ENCODE measurements at places on chromosomes 13 and 19.
A peak's percentile ranks its signal among the peaks of the same experiment; 100 is the strongest.

DNA sequence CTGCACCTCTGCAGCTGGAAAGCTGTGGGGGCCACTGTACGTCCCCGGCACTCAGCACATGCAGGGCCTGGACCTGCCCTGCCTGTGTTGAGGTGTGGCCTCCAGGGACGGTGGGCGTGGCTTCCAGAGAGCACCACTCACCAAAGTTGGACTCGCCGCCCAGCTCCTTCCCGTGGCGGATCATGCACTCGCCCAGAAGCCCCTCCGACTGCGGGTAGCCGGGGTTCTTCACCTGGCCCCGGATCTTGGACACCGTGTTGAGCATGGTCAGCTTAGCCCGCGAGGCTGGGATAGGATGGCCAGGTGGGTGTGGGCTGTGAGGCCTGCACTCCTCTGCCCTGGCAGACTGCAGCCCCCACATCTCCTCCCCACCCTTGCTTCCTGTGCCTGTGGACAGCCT, 22.0 kb downstream of the MPND start:
- no peak for DNase-seq

DNA sequence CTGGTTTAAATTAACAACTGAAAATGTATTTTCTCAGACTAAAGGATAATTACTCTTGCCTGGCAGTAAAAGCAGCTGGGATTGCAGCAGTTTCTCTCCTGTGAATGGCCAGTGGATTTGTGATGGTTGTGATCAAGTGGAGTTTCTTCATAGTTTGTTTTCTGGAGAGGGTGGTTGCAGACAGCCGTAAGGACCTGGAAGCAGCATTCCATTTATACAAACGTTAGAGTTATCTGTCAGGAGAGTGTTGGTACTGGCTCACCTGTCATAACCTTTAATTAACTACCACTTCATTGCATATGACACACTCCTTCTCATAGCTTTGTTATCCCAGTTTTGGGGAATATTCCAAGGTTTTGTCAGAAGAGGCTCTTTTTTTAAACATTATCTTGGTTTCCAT, 258.4 kb upstream of the SLC10A2 start:
- no peak for DNase-seq

- no peak for DNase-seq
These were observed 208.8 kb downstream of the SLITRK6 start for GRCh38 chr13:85590231-85590931.

- no peak for DNase-seq
These were observed 38.9 kb downstream of the ATP12A start for GRCh38 chr13:24719139-24719538.

DNA sequence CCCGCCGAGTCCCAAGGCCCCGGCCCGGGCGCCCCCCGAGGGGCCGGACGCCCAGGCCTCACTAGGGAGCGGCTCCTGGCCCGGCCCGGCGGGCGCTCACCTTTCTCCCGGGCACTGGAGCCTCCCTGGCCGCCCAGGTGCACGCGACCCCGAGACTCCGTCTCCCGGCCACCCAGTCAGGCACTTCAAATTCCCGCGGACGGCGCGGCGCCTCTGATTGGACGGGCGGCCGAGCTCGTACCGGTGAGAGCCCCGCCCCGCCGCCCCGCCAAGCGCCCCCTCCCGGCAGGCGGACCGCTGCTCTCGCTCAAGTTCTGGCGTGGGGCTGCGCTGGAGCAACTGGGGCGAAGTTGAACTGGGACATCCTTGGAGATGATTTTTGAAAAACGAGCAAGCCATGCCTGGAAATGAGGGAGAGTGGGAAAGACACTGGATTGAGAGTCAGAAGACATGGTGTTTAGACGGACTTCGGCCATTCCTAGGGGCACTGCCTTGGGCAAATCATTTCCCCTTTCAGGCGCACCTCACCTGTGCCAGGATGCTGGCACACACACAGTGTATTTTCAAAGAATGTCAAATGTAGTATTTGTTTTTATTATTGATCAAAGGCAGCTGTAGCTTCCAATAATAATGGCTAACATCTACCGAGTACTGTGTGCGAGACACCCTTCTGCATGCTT, 485.3 kb downstream of the UQCRFS1 start:
- DNase-seq: peak; percentile 21

- no peak for DNase-seq
These were observed 5.2 kb upstream of the LMNB2 start for GRCh38 chr19:2461751-2462634.

DNA sequence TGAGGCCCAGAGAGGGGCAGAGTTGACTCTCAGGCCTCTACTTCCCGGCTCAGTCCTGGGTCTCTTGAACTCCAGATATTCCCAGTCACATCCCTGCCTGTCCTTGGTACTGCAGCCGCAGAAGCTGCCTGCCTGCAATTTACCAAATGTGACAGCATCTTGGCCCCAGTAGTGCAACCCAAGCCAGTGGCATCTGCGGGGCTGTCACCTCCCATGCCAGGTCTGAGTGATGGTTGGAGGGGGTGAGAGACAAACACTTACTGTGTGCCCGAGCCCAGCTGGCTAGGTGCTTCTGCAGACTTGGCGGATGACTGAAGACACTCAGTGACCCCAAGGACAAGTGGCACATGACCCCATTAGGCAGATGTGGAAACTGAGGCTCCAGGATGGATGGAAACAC, 18.4 kb downstream of the ZNRF4 start:
- DNase-seq: no peak

- DNase-seq: no peak
These were observed 19.6 kb downstream of the SUPT20H start for GRCh38 chr13:37039896-37040295.

- DNase-seq: no peak
These were observed 463.8 kb downstream of the ITGBL1 start for GRCh38 chr13:101916108-101916774.

DNA sequence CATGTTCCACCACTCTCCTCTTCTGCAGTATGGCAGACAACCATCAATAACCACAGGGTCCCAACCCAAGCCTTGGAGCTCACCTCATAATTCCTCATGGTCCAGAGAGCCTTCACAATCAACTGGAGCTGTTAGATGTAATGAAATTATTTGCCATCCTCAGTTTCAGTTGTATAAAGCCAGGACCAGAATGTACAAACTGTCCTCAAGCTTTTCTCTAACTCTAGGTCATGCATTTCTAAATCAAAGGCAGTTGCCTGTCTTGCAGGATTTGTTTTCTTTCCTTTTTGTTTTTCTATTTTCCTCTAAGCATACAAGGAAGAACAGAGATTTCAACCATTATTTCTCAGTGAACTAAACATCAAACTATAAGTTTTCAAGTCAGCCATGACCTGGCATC, 182.5 kb upstream of the SERP2 start:
- DNase-seq: no peak

DNA sequence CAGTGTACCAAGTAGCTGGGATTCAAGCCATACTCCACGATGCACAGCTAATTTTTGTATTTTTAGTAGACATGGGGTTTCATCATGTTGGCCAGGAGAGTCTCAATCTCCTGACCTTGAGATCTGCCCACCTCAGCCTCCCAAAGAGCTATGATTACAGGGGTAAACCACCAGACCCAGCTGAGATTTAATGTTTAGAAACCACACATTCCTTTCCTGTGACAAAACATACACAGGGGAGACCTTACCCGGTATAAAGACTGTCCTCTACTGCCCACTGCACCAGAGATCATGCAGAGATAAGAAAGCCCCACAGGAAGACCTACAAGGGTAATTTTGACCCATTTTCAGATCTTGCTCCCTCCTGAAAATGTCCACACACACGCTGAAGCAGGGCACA, 22.8 kb upstream of the ZNF83 start:
- DNase-seq: no peak

GRCh38 chr13:65188721-65189120, 2041.4 kb downstream of the PCDH9 start:
- no peak for DNase-seq

DNA sequence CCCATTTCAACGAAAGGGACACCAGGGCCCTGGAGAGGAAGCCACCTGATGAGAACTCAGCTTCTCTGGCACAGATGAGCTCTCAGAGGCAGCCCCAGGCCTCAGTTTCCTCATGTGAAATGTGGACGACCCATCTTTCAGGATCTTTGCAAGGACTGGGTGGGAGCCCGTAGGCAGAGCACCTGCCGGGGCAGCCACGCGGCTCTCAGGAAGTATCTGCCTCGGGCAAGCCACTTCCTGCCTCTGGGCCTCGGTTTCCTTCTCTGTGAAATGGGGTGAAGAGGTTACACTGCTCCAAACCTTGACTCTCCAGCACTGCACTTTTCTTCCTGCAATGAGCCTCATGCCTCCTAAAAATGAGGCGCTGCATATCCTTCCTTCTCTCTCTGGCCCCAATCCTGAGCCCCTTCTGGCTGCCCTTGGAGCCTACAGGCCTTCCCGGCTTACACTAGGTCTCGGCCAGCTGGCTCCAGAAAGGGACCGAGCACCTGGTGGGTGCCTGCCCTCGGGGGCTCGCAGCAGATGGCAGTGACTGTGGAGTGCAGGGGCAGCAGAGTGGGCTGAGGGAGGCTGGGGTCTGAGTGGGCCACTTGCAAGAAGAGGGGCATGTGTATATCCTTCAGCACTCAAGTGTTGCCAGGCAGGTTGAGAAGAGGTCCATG, 3.5 kb downstream of the SSBP4 start:
- DNase-seq: no peak

DNA sequence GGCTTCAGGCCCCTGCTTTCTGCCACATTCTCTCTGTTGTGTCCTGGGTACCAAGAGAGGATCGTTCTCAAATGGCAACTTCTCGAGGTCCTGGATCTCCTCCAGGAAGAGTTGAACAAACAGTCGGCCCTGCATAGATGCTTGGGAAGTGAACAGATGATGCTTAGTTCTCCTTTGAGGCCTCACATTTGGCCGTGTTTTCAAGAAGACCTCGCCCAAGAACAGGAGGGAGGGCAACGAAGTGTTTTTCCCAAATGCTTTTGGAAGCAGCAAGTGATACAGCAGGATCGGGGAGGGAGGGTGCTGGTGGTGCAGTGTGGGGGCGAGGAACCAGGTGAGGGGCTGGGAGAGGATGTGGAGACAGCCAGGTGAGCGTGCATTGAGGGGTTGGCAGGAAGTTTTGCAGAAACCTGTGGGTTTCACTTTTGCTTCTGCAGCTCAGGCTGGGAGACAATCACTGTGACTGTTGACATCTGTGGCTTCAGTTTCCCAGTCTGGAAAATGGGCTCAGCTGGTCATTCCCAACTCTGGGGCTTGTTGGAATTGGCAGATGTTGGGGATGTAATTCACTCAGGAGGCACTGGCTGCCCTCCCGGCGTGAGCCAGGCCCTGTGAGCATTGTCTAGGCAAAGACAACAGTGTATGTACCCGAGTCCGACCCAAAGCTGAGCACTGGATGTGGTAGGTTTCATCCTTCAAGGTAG, 21.6 kb downstream of the MAST3 start:
- DNase-seq: no peak

DNA sequence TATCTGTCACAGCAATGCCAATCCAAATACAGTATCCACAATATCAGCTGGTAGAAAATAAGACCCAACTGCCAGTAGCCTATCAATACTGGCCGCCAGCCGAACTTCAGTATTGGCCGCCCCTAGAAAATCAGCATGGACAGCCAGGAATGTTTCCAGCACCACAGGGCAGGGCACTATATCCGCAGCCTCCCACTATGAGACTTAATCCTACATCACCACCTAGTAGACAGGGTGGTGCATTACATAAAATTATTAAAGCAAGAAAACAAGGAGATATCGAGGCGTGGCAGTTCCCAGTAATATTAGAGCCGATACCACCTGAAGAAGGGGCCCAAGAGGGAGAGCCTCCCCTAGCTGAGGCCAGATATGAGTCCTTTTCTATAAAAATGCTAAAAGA, 111.3 kb downstream of the ZNF486 start:
- DNase-seq: no peak

DNA sequence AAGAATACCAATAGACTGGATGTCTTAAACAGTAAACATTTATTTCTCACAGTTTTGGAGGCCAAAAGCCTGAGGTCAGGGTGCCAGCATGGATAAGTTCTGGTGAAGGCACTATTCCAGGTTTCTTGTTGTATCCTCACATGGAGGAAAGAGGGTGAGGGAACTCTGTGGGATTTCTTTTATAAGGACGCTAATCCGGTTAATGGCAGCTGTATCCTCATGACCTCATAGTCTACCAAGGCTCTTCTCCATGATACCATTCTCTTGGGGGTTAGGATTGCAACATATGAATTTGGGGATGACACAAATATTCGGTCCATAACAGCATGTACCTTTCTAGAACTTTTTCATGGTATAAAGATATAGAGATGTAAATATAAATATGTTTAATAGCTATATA, 412.0 kb downstream of the LMO7 start:
- no peak for DNase-seq

DNA sequence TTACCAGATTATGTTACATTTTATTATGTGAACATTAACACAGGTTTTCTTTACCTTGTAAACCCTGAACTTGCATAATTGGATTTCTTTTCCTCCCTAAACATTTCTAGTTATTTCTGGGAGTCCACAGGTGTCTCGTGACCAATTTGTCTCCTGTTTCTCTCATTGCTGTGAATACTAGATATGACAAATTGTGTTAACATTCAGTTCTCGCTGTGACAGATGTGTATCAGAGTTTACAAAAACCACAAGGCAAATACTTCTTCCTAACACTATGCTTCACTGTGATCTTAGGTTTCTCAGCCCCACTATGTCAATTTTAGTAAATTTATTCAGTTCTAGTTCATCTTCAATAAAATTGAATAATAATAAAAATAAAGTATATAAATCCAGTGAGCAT, 1554.9 kb downstream of the EFNB2 start:
- no peak for DNase-seq

GRCh38 chr13:100129605-100130004, 40.7 kb downstream of the PCCA start:
- no peak for DNase-seq

Data from stimulated activated CD4-positive, alpha-beta T cell treated with anti-CD3 and anti-CD28 coated beads, TNF-alpha, amount 100 ng/mL, for 24 hours (primary cell).